ENCODE measurements at places on chromosomes 5 and 9.

DNA sequence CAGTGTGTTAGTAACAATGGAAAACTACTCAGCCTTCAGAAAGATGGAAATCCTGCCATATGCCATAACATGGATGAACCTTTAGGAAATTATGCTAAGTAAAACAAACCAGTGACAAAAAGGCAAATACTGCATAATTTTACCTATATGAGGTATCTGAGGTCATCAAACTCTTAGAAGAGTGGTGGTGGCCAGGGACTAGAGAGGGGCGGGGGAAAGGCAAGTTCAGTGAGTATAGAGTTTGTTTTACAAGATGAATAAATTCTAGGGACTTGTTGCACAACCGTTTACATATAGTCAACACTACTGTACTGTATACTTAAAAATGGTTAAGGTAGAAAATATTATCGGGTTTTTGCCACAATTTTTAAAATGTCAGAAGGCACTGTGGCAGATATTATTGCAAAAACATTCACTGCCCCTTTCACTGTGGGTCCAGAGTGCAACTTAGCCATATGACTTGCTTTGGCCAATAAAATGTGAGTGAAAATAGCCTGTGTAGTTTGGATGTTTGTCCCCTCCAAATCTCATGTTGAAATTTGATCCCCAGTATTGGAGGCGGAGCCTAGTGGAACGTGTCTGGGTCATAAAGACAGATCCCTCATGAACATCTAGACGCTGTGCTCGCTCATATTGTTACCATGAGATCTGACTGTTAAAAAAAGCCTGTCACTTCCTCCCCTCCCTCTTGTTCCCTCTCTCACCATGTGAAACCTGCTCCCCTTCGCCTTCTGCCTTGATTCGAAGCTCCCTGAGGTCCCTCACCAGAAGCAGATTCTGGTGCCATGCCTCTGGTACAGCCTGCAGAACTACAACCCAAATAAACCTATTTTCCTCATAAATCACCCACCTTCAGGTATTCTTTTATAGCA is 9.5 kb downstream of the ZNF367 start:
- no peak for DNase-seq

GRCh38 chr9:34594177-34594576 is 4.7 kb upstream of the CNTFR start:
- DNase-seq, result no peak

GRCh38 chr5:83513491-83513890 is 41.9 kb downstream of the VCAN start:
- DNase-seq, result no peak

- DNase-seq, result no peak
These were observed 48.1 kb upstream of the SPTLC1 start for GRCh38 chr9:92163276-92163675.

- DNase-seq, result no peak
These were observed 54.4 kb upstream of the JMY start for GRCh38 chr5:79181419-79182022.

DNA sequence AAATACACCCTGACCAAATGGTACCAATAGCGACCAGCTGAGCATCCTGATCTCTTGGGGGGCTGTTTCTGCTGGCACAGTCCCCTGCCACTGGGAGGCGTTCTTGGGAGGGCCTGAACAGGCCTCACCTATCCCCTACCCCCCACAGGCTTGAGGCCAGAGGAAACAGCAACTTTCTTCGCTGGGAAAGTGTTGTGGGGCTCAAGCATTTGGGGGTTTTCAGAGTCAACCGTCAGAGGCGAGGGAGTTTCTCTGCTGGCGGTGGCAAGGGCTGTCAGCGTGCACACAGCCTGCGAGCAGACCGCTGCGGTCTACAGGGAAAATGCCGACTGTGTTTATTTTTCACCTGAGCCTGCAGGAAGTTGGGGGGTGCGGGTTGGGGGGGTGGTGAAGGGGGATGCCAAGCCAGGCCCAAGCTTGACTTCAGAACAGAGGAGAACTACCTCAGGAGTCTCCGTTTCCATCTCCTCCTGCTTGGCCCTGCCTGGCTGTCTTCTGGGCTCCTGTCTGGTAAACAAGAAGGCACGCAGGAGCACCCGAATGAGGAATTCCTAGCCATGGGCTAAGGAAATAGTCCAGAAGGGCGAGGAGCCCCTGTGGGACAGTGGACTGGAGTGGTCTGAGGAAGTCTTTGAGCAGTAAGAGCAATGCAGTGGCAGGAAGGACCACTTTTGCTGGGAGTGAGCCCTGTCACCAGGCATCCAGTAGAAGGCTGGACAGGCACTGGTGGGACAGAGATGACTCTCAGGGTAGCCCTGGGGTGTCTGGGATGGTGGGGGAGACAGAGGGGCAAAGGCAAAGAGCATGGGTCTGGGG is 18.1 kb downstream of the TCF7 start:
- DNase-seq, result peak; percentile 57

GRCh38 chr5:55141945-55142690 is 17.9 kb upstream of the GPX8 start:
- DNase-seq, result no peak

DNA sequence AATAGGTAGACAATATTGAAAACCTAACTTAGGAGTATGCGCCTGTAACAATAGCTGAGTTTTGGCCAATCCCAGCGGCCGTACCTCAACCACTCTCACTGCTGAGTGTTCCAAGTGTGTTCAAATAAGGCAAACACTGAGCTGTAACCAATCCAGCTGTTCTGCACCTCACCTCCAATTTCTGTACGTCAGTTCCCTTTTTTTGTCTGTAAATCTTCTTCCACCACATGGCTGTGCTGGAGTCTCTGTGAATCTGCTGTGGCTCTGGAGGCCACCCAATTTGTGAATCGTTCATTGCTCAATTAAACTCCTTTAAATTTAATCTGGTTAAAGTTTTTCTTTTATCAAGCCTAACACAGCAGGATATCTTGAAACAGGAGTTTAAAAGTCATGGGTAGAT is 116.3 kb downstream of the SLC28A3 start:
- no peak for DNase-seq

GRCh38 chr5:140622301-140622700 is 10.7 kb downstream of the CD14 start:
- DNase-seq, result no peak

DNA sequence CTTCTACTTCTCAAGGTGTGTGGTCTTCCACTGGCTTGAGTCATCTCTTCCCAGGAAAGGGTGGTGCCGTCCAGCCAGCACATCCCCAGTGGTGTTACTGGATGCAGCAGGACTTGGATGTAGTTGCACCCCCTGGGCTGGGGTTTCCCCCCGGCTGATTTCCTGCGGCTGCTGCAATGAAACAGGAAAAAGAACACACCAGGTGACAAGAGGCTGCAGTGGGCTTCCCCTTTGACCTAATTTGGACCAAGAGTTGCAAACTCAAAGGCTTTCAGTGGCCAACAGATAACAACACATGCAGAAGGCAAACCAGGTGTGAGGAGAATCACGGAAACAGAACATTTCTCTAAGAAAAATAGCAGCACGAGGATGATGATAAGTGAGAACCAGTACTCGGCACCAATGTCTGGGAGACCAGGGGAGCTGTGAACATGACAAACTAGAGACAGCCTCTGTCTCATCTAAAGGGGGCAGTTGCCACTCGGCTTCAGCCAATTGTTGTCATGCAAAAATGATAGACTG is 83.7 kb downstream of the PDE6A start:
- DNase-seq, result no peak

DNA sequence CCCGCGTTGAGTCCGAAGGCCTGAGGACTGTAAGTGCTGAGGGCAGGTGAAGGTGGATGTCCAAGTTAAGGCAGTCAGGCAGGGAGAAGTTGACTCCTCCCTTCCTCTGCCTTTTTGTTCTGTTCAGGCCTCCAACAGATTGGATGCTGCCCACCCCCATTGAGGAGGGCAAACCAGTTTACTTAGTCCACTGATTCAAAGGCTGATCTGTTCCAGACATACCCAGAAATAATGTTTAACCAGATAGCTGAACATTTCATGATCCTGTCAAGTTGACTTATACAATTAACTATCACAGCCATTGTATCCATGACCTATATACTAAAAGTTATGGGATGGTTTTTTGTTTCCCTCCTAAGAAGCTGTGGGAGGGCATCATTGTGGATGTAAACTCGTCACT is 8.3 kb upstream of the TEX48 start:
- DNase-seq, result no peak

- DNase-seq, result no peak
These were observed 336.7 kb downstream of the AGTPBP1 start for GRCh38 chr9:85404911-85405565.

GRCh38 chr9:111731928-111732327 is 62.8 kb downstream of the SHOC1 start:
- DNase-seq, result no peak

DNA sequence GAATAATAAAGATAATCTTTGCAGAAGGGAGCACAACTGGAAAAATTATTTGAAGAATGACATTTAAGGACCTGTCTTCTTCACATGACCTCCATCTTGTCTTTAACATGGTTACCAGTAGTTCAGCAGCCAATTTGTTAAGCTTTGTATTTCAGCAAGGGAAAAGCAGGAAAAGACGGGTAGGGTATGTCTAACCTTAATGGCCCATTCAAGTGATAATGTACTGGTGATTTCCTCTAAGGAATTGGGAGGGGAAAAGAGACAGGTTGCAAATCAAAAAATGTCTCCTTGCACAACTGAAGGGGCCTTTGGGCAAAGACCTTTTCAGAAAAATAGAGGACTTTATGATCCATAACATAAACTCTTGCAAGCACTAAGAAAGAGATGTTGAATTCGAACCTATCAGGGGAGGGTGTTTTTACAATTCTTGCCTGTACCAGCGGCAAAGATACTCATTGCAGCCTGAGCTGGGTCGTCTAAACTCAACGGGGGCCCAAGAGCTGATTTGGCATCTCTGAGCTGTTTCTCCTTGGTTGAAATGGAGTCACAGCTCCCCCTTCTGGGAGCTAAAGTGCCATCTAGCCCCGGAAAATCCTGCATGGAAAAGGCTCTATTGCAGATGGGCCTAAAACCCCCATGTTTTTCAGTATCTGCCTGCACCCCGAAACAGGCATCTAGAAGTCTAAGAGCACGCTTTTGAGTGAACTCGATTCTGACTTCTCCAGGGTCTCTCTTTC is 3.8 kb downstream of the BRINP1 start:
- DNase-seq, result no peak

- no peak for DNase-seq
These were observed 82.1 kb downstream of the C9orf152 start for GRCh38 chr9:110125763-110126351.

DNA sequence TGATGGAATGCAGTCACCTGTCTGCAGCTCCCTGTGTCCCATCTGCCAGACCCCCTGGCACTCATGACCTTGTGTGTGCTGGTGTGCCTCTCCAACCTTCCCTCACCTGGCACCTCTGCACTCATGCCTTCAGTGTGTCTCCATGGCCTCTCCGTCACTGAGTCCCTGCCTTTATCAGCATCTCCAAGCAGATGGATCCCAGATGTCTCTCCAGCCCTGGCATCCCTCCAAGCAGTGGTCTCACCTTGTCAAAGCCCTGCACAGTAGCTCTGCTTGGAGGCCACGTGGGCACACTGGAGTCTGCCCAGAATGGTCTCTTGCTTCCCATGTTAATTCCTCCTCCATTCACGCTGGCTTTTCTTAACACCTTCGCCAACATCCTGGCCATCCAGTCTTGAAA is 84.8 kb downstream of the DAP start:
- no peak for DNase-seq

Measured in stimulated activated CD4-positive, alpha-beta T cell treated with anti-CD3 and anti-CD28 coated beads, Interleukin-1b, Interleukin-23, amount 100 ng/mL, for 1 hour (primary cell).